ENCODE measurements at places on chromosomes 3 and 15.

DNA sequence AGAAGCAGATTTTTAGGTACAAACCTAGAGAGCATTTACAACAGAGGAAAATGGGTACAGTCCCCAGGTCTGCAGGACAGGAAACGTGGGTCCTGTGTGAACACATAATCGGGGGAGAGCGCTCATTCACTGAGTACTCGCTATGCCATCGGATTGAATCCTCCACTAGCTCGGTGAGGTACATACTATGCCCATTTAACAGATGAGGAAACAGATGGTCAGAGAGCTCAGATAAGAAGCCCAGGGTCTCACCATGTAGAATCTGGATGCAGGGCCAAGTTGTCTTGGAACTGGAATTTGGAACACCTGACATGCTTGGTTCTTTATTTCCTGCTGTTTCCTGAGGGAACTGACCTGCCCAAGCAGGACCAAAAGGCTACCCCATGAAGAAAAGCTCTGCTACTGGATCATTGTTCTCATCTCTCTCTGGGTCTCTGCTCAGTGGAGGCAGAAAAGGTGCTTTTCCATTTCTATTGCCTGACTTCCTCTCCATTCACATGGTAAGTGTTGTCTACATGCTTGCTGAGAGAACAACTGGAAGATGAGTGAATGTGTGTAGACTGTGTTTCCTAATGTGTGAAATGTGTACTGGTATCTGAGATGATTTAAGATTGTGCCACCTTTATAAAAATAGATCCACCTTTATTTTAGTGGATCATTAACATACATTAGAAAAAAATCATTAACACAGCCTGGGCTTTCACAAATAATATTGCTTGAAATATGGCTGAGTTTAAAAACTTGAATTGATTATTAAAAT lies 89.1 kb downstream of the TGFBR2 start:
- no peak for DNase-seq

GRCh38 chr3:132870541-132870940 lies 148.3 kb upstream of the NPHP3 start:
- no peak for DNase-seq

DNA sequence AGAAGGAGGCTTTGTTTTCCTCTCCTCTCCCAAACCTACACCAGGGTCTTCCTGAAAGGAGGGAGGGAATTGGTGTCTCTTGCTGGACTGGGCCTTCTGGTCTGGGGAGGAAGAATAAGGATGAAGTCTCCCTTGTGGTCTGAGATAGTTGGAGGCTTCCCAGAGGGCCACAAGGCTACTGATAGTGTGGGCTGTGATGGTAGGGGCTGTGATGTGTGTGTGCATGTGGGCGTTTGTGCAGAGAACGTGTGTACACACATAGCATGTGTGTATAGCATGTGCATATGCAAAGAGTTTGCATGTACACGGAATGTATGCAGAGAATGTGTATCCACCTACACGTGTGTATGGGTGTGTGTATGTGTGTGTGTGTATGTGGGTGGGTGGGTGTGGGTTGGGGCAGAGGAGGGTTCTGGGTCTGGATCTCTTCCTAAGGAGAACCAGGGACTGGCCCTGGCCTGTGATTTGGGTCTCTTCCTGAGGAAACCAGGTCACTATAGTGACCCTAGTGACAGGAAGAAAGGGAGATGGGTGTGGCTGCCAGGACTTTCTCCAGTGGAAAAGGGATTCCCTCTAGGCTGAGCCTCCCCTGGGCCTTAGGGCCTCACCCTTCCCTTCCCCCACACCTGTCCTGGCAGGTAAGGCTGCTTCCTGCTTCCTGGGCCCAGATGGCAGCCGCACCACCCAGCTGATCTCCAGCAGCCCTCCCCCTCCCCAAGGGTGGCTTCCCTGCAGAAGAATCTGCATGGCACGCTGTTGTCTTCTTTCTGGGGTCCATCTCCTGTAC lies 1.7 kb downstream of the FLNB start:
- no peak for DNase-seq

DNA sequence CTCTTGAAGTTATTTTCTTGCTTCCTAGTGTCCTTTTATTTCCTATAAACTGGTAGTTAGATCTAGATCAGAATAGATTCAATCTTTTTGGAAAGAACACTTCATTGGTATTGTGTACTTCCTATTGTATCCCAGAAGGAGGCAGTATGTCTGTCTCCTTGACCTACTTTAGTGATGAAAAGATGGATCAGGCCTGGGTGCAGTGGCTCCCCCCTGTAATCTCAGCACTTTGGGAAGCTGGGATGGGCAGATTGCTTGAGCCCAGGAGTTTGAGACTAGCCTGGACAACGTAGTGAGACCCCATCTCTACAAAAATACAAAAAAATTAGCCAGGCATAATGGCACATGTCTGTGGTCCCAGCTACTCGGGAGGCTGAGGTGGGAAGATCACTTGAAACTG lies 12.0 kb downstream of the BSN start:
- no peak for DNase-seq

DNA sequence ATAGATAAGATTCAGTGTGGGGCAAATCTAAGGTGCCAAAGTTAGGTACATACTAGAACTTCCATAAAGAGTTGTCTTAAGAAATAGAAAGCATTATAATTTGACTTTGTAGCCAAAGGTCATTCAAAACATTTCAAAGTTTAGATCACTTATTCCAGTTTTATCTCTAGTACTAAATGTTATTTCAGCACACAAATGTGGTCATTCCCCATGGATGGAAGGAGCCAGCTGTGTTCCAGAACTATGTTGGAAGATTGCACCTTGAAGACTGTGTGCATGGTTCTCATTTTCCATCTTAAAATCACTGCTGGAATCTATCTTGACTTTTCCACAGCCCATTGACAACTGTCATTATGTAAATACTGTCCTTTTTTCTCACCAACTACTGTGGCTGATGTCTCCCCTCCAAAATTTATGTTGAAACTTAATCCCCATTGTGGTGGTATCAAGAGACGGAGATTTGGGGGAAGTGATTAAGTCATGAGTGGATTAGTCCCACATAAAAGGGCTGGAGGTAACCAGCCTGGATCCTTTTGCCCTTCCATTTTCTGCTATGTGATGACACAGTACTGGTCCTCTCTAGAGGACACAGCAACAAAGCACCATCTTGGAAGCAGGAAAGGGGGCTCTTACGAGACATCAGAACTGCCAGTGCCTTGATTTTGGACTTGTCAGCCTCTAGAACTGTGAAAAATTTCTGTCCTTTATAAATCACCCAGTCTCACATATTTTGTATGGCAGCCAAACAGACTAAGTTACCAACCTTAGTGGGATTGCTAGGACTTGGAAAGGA lies 24.0 kb downstream of the TGFBR2 start:
- DNase-seq = no peak

GRCh38 chr3:10933805-10934481 lies 58.6 kb upstream of the SLC6A1 start:
- peak; percentile 72 for DNase-seq

DNA sequence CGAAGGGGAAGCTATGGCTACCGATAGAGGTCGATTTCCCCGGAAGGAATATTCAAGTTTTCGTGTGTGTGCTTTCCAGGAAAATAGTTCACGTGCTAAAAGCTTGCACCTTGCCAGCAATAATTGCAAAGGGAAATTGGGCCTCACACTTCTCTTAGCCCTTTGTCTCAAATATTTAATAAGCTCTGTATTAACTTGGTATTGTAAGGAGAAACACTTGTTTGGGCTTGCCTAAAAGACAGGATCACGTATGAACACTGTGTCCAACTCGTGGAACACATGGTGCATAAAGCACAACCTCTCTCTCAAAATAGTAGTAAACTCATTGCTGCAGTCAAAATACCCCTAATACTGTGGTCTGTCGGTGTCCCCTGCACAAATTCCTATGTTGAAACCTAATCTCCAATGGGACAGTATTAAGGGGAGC lies 352 bp upstream of the TMF1 start:
- DNase-seq = no peak

- DNase-seq = peak; percentile 12
Measured at GRCh38 chr15:70541511-70541910, 221.8 kb downstream of the UACA start.

DNA sequence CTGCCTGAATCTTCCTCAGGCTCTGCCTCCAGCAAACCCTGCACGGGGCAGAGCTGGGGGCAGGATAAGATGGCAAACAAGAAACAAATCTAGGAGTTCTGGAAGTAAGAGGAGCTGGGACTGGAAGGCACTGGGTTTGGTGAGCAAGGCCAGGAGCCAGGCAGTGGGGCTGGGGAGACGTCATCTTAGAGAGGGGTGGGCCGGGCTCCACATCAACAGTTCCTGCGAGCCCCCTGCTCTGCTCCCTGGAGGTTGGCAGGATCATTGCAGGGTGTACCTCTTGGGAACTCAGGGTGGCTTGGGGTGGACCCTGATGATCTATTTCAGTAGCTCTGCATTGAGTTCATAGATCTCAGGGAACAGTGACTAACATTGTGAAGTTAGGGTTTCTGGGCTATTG lies 87.3 kb upstream of the PRR23E start:
- DNase-seq = no peak
